ENCODE measurements at places on chromosomes 12 and 14.

- DNase-seq, result no peak
Observed at GRCh38 chr12:54890339-54890738, 36.0 kb downstream of the MUCL1 start.

DNA sequence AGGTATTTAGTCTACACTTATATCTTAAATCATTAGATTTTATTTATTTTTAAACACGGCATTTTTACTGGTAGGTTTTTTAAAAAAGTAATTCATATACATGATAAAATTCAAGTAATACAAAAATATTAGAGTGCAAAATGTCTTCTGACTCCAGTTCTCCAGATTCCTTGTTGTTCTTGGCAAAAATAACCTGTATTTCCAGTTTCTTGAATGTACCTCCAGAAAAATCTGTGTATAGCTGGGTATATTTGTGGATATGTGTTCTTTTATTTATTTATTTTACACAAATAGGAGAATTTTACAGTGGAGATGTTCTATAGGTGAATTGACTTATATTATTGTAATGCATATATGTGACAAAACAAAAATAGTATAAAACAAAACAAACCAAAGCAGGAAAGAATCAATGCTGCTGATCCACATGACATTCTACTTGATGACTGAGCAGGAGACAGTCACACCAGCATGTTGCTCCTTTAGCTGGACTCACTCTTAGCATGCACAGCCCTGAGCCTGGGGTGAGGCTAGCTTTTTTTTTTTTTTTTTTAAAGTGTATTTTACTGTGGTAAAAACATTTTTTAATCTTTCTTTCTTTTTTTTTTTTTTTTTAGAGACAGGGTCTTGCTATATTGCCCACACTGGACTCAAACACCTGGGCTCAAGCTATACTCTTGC, 42.2 kb upstream of the SLC38A2 start:
- DNase-seq, result no peak

DNA sequence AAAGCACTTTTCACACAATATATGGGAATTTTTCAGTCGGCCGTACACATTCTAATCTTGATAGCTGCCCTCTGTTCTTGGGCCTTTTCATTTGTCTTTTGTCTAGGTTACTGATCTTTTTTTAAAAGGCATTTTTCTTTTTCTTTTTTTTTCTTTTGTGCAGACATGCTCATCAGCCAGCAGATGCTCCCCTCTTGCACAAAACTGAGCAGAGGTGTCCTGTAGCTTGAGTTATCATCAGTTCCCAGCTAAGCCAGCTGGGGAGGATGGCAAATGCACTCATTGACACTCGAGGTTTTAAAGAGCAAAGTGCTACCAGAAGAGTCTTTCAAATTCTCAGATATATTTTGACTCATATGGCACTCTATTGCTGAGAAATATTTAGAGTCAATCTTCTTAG, 913.9 kb upstream of the SEL1L start:
- no peak for DNase-seq

- DNase-seq, result no peak
Observed at GRCh38 chr12:49894751-49895148, 8.9 kb downstream of the FAIM2 start.

DNA sequence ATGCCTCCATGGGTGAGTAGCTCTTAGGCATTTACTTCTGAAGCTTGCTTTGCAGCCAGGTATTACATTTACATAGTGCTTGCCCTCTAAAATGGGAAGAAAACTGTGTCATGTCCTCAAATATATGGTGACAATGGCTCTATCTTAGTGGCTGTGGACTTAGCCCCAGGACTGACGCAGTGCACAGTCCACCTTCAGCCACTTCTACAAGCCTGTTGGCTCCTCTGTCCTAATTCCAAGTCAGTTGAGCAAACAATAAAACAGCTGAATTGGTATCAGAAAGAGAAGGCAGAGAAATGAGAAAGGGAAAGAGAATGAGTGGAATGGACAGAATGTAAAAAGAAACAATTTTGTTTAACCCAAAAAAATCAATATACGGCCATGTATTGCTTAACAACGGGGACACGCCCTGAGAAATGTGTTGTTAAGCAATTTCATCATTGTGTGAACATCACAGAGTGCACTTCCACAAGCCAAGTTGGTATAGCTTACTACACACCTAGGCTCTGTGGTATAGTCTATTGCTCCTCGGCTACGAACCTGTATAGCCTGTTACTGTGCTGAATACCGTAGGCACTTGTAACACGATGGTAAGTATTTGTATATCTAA, 93.5 kb downstream of the GRIN2B start:
- DNase-seq, result no peak

DNA sequence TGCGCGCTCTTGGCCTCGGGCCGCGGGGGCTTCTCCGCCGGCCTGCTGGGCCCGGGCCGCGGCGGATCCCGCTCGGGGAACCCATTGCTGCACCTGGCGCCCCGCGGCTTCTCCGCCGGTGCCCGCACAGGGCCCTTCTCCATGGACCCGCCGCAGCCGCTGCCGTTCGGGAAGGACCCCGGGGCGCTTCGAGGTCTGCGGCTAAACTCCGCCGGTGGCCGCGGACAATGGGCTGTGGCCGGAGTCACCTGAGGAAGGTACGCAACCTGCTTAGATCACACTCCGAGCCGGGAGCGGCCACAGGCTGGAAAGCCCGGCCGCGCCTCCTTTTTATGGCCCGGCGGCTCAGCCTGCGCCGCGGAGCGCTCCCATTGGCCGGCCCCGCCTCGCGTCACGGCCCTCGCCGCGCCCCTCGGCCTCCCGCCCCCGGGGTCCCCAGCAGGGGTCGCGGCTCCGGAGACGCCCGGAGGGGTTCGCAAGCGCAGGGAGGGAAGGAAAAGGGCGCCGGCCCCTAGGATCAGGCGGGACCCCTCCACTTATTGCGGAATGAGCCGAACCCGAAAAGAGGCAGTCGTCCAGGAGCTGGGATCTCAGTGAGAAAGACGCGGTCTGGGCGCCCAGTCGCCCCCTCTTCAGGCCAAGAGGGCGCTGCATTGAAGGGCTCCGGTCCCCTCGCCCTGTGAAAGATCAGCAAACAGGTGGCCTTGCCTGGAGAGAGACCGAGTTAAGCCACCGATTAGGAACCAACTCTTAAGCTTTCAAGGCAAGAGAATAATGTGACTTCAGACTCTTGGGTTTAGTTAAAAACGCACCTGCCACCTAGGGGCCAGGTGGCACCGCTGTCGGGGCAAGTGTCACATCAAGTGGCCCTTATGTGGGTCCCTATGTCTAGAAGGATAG, at the start of gene GCH1:
Gene GCH1 (minus strand): TSS at position 306 of the 900 bp plus-strand sequence. CDS start 163 bp downstream, at position 143.
- peak; percentile 83 for DNase-seq

DNA sequence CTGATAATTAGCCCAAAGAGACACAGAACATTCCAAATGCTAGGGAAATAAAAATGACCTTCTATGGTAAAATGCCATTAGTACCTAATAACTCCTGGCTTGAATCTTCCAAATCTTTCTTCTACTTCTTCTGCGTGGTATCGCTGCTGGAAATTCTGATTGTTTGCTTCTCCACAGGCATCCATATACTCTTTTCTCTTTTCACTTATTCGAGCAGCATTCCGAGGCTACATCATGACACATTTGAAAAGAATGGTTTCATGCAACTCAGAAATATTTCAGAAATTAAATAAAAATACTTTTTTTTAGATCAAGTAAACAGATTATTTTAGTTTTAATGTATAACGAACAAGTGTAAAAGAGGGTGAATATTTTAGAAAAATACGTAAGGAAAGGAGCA, 18.9 kb downstream of the ZCCHC8 start:
- no peak for DNase-seq

Measured in activated CD8-positive, alpha-beta memory T cell treated with anti-CD3 and anti-CD28 coated beads, Interleukin-2, amount 10 ng/mL, durations not matched to agents 7 days and 5 days (primary cell).